ENCODE measurements at places on chromosomes 5 and 9.

DNA sequence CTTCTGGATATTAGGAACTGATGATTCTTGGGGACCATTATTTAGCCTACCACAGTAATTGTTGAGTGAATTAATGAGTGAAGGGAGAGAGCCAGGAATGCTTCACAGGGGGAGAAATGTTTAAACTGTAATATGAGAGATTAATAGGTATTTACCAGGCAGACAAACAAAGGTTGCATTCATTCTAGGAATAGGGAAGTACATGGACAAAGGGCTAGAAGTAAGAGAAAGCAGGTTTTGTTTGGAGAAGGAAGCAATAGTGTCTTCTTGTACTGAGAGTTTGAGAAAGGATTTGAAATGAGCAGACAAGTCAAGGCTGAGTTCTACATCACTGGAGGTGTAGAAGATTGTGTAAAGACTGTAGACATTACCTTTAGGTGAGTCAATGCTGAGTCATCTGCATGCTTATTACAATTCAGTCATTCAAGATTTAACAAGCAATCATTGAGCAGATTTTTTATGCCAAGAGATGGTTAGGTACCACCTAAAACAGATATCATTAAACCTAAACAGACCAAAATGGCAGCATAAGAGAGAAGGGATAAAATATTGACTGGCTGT lies 8.0 kb downstream of the TAF1L start:
- DNase-seq: no peak

- DNase-seq: no peak
These were observed 35.9 kb upstream of the HSPA9 start for GRCh38 chr5:138610918-138611677.

DNA sequence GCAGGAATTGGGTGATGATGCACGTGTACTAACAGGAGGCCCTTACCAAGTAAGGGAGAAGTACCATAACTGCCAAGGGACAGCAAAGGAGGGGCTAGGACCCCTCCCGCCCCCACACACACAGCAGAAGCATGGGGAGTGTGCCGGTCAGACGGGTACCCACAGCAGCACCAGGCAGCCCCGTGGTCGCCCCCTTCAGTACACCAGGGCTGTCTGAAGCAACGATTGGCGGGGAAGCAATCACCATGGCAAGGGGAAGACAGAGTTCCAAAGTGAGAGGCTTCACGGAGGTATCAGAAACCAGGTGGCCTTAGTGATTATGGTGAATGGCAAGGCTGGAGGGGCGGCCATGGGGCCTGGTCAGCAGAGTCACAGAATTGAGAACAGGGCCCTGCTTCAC lies 72.2 kb downstream of the CAMSAP1 start:
- no peak for DNase-seq

GRCh38 chr5:109694451-109694891 lies 4.7 kb downstream of the MAN2A1 start:
- DNase-seq: no peak

DNA sequence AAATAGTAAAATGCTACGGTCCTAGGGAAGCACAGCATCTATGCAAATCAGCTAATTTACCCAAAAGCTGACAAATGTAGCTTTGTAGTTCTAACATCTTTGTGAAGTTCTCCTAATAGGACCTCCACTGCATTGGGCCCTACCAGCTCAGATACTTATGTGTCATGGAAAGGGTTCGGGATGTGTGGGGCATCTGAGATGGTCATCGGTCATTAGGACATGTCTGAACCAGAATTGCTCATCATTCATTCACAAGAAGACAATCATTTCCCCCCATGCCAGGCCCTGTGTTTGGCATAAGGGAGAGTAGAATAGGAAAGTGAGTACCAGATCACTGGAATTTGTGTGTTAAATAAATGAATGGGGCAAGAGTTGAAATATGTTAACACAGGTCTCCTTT lies 35.7 kb downstream of the PWWP2A start:
- DNase-seq: no peak

DNA sequence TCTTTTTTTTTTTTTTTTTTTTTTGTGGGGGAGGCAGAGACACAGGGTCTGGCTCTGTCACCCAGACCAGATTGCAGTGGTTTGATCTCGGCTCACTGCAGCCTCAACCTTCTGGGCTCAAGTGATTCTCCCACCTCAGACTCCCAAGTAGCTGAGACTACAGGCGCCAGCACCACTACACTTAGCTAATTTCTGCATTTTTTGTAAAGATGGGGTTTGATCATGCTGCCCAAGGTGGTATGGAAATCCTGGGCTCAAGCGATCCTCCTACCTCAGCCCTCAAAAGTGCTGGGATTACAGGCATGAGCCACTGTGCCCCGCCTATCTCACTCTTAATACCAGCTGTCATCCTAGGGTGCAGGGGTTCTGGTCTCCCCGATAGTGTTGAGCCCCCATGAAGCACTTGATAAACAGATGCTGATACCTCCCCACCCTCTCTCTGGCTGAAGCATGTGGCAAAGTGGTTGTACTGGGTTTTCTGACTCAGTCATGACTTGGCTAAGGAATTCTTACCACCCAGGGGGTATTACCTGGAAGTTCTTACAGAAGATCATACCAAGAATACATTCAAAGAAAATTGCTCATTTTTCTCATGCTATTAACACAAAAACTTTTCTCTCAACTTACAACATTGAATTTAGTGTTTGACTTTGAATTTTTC lies 110.2 kb upstream of the DAPK1 start:
- no peak for DNase-seq

- DNase-seq: no peak
These were observed 33.9 kb downstream of the HABP4 start for GRCh38 chr9:96483733-96484390.

DNA sequence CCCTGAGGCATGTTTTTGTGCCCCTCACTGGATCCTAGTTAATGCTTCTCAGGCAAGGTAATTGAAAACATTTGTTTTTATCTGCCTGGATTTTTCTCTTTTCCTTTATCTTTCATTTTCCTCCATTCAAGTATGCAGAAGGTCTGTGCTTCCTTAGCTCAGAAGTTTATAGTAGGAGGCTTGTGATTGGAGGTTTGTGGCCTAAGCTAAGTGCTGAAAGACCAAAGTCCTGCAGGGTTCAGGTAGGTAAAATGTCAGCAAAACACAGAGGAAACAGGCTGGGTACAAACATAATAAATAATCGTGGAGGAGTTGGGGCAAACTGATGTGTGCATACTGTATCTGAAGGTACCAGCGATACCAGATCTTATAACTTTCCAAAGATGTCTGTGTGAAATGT lies 230.9 kb upstream of the KLF4 start:
- no peak for DNase-seq

DNA sequence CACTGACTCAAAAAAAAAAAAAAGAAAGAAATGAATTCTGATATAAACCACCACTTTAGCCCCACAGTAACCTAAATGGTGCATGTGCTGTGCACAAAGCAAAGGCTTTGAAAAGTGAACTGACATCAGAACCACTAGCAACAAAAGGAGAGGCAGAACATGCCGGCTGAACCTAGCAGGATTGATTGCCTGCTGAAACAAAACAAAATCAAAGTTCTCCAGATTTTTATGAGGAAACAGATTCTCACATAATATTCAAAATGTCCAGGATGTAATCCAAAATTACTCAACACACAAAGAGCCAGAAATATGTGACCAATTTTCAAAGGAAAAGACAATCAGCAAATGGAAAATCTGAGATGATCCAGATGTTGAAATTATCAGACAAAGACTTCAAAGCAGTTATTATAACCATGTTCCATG lies 37.9 kb downstream of the UBTD2 start:
- DNase-seq: no peak

- DNase-seq: no peak
These were observed 164.3 kb upstream of the OTULINL start for GRCh38 chr5:14417276-14417730.

All from NCI-H146 (cell line).